ENCODE measurements at places on chromosomes 11 and 22.

DNA sequence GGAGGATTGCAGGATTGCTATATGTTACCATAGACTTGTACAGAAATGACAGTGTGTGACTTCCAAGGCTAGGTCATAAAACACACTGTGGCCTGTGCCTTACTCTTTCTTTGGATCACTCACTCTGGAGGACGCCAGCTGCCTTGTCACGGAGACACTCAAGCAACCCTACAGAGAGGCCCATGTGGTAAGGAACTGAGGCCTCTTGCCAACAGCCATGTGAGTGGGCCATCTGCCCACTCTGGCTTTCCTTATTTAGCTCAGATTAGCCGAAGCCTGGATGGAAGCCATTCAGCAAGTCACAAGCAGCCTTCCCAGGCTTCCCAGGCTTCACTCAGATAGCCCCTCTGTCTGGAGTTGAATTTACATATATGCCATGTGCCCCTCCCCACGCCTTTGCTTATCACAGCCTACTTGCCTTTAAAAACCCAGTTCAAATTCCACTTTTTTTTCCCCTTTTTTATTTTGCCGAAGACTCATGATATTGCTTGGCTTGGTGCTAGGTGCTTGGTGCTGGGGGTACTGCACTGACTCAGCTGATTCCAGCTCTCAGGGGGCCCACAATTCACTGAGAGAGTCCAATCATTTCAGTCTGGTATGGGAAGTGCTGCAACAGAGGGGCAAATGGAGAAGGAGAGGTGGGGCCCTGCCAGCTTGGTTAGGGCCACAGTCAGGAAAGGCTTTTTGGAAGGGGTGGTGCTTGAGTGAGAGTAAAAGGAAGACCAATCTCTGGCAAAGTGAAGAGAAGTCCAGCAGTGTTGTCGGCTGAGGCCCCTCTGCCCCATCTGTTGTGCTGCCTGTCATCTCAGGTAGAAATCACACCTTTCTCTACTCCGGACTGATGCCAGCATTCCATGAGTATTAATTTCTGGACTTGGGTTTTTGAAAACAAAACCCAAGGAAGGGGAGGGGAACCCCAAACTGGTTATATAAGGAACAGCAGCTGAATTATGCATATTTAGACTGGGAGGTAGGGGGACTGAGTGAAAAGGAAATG is 14.5 kb upstream of the P4HA3 start:
- DNase-seq = no peak

DNA sequence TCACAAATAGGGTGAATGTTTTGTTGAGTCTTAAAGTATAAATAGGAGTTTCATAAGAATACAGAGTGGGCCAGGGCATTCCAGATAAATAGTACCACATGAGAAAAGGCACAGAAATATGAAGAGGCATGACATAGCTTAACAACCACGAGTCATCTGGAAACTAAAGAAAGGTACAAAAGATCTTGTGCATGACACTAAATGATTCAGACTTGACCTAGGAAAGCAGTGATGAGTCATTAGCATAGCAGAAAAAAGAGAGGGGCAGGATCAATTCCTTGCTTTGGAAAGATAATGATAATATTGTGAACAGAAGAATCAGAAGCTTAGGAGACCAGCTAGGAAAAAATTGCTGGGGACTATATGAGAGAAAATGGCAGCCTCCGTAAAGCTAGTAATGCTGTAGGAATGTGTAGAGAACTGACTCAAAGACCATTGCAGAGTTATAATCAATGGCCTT is 47.6 kb upstream of the FIBIN start:
- DNase-seq = no peak

GRCh38 chr22:40766956-40767355 is 52.2 kb downstream of the SLC25A17 start:
- DNase-seq = no peak

GRCh38 chr11:78253797-78254196 is 65.1 kb downstream of the USP35 start:
- DNase-seq = no peak

GRCh38 chr11:121576531-121576930 is 123.8 kb upstream of the SORL1-AS1 start:
- DNase-seq = no peak

GRCh38 chr11:23919455-23919854 is 577.4 kb upstream of the LUZP2 start:
- no peak for DNase-seq

Data from breast epithelium (tissue), 4 donors.